ENCODE measurements at places on chromosomes 7 and 10.

DNA sequence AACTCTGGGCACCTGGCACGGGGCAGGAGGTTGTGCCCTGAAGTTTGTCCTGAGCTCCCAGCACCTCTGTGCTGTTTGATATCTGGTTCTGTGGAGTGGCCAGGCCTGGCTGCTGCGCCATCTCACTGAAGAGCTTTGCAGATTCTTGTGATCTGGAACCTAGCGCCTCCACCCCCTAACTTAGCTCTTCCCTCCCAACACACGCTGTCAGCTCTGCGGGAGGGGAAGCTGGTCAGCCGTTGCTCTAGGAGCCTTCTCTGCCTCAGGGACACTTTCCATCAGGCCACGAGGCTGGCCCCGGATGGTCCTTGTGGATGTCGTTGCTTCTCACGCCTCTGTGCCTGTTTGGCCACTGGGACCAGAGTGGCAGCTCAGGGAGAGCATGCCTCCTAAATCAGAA, 213.2 kb downstream of the CCDC3 start:
- DNase-seq: no peak

GRCh38 chr10:122044713-122045112, 55.8 kb downstream of the TACC2 start:
- DNase-seq: no peak

- DNase-seq: no peak
Measured at GRCh38 chr7:47453093-47454061, 128.5 kb downstream of the TNS3 start.

- DNase-seq: no peak
Measured at GRCh38 chr10:26840938-26841732, 19.6 kb downstream of the ABI1 start.

GRCh38 chr7:73941836-73942551, 81.0 kb downstream of the TMEM270 start:
- no peak for DNase-seq

- DNase-seq: no peak
Measured at GRCh38 chr7:12975412-12975811, 288.0 kb downstream of the ARL4A start.

DNA sequence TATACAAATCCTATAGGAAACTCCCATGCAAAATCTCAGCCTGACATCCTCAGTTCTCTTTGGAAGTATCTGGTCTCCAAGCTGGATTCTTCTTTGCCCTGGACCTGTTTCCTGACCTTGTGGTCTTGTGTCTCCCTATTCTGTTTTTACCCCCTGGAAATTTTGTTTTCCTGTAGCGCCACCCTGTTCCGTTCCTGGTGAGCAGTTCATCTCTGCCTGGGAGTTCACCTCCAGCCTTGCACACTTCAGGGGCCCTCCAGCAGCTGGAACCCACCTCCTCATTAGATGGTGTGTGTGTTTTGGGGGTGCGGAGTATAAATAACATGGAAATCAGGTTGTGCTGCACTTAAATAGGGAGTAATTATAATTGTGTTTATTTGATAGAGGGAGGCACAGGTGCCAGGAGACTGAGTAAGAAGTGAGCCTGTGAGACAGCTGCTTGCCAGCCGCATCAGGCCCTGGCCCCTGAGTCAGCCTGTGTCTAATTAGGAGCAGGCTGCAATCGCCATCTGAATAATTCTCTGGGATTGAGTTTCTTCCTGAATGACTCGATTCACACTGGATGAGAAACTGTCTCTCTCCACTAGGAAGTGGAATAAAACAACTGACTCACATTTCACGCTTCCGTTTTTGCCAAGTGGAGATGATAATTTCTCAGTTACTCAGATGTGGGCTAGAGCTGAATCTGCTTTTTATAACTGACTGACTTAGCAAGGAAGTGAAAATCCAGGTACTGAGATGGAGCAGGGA, 69.4 kb upstream of the HECTD2 start:
- DNase-seq: no peak

DNA sequence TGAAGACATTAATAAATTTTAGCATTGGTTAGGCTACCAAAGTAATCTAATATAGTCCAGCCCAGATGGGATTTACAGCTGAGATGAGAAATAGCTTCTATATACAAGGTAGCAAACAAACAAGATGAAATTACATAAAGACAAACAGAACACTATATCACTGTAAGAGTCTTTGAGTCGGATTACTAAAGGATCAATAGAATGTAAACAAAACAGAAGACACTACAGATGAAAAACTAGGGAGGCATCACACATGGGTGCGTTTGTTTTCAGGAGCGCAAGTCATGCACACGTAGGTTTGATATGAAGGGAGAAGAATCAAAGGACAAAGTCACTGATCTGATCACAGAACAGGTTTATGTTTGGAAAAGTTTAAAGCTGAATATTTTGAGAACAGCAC, 26.5 kb downstream of the MPP7 start:
- no peak for DNase-seq

DNA sequence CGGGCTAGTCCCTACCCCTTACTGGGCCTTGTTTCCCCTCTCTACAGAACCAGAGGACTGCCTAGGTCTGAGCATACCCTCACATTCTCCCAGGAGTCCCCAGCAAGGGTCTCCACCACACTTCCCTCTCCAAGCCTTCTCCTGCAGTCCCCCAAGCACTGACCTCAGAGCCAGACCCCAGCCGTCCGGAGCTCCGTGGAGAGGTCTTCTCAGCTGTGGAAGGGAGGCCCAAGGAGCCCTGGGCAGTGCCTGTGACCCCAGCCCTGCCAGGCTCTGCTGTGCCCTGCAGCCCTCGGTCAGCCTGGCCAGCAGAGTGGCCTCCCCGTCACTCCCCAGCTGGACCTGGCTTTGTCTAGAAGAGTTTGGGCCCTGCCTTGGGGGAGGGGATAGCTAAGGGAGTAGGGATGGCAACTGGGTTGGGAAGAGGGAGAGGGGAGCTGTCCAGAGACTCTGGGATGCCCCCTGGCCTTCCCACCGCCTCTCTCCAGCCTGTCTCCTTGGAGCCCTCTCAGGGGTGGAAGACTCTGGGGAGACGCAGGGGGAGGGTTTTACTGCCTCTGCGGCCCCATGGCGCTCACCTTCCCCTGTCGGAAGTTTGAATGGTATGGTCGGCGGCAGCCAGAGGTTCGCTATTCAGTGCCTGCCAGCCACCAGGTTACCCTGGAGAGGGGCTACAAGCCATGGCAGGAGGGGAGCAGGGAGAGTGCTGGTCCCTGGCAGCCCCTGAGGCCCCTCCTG, at the start of gene C10orf105:
C10orf105 (minus strand) TSS at position 315 of the 738 bp plus-strand sequence. CDS start 3,441 bp downstream, outside the sequence.
- DNase-seq: no peak

DNA sequence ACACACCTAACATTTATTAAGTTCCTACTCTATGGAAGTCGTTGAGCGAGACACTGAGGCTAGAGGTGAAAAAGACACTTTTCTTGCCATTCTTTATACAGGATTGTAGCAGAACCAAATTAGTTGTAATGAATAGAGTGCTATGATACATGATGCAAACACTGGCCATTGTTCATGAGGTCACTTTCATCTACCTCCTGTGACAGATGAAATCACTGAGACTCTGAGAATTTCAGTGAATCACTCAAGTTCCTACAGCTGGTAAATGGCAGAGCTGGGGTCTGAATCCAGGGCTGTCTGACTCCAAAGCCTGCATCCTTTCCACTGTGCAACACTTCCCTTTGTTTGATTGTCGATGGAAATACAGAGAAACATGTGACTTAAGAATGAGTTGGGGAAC, 657.6 kb downstream of the LRMDA start:
- DNase-seq: no peak

- DNase-seq: no peak
Measured at GRCh38 chr10:99403674-99404073, 26.8 kb downstream of the GOT1 start.

DNA sequence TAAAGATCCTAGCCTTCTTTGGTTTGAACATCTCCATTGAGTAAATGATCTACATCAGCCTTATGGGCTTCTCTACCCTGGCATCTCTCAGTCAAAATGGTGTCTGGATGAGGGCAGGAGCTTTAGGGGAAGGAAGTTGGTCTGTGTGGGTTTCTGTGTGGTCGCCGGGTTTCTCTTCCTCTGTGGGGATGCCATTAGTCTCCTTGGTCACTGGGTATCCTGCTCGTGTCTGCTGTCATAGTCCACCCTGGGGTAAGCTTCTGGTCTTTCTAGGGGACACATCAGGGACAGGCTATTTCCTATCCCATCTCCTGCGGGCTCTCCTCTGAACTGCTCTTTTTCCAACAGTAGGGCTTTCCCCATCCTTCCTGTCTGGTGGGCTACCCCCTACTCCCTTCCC, 150.3 kb upstream of the NPY start:
- DNase-seq: no peak

DNA sequence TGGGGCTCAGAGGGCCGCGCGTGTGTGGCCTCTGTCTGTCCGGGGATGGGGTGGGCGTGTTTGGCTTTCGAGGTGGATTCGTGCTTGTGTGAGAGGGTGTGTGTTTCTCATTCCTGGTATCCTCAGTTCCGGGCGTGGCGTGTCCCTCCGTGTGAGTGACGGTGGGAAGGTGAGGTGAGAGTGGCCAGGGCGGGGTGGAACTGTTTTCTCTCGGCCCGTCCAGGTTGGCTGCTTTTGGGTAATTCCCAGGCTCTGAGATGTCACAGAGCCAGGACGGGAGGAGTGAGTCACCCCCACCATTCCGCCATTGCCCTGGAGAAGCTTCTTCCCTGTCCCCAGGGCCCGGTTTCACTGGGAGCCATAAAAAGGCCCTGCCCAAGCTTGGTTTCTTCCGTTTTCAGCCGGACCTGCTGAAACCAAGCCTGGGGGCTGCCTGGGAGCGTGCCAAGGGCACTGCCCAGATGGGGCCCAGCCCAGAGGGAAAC, 21.3 kb upstream of the CLDN4 start:
- DNase-seq: no peak

GRCh38 chr7:44962483-44963251, 16.1 kb downstream of the MYO1G start:
- no peak for DNase-seq

DNA sequence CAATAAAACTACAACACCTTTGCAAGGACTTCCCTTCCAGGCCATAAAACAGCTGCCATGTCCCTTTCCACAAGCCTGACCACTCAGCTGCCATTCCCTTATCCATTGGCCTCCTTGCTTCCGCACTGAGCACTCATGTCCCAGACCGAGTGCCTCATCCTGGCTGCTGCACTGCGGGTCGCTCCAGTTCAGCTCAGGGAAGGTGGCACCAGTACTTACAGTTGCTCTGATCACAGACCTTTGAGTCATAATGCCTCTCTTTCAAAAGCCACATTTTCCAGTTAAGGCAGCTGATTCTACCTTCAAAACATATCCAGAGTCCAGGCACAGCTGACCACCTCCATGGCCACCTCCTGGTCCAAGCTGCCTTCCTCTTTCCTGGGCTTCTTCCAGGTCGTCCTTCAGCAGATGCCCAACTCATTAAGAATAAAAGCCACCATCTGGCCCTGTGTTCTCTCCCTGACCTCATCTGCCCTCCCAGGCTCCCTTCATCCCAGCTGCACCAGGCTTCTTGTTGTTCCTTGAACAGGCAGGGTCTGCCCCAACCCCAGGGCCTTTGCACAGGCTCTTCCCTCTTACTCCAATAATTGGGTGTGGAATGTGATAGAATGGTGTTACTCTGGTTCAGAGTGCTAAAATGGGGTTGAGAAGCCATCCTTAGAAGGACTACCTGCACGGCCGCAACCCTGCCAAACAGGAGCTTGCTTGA, 64.5 kb downstream of the RAMP3 start:
- no peak for DNase-seq

- no peak for DNase-seq
Measured at GRCh38 chr7:111290419-111290818, 199.5 kb downstream of the LRRN3 start.

GRCh38 chr7:154996101-154996500, 6.8 kb downstream of the PAXIP1 start:
- DNase-seq: no peak

DNA sequence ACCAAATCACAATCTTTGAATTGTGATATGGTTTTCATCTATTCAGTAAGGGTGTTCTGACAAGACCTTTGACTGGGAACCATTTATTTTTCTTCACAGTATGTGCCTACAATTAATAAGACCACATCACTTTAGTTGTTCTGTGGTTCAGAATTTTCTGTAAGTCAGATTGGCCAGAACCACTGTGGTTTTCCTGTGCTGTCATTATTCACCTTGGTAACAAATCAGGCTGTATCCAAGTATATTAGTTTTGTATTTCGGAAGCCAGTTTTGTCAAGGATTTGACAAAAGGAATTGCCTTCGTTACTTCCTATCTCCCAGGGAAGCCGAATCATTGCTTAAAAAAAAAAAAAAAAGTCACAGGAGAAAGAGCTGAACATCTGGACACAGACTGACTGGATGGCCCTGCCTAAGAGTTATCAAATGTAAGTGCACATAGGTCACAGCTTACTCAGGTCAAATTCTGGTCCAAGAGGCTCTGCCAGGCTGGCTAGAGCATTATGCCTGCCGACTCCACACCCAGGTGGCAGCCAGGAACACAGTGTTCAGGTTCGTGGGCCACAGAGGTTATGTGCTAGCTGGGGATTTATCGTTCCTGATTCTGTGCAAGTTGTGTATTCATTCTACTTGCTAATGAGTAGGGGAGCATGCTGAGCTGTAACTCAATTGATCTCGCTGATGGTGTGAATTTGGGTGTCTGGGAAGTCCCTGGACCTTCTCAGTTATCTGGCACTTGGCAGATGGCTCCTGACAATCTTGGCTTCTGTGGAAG, 175.3 kb downstream of the JAZF1 start:
- DNase-seq: no peak

- DNase-seq: no peak
Measured at GRCh38 chr10:126857178-126857806, 47.9 kb upstream of the DOCK1 start.

GRCh38 chr10:14173706-14174594, 156.8 kb downstream of the FRMD4A start:
- no peak for DNase-seq

DNA sequence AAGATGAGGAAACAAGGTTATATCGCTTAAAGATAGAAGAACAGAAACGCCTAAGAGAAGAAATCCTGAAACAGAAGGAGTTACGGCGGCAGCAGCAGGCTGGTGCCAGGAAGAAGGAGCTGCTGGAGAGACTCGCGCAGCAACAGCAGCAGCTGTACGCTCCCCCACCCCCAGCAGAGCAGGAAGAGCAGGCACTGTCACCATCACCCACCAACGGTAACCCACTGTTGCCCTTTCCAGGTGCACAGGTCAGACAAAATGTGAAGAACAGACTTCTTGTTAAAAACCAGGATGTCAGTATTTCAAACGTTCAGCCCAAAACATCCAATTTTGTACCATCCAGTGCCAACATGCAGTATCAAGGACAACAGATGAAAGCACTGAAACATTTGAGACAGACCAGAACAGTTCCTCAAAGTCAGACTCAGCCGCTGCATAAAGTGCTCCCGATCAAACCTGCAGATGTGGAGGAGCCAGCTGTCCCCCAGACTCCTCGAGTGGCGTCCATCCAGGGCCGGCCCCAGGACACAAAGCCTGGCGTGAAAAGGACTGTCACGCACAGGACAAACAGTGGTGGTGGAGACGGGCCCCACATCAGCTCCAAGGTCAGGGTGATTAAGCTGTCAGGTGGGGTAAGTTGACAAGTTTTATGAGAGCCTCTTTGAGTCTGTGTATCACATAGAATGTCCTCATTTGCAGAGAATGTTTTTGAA, 67.1 kb downstream of the SHH start:
- DNase-seq: no peak

GRCh38 chr10:128307820-128308219, 181.6 kb upstream of the MKI67 start:
- DNase-seq: no peak

- DNase-seq: no peak
Measured at GRCh38 chr7:28135760-28136159, 44.8 kb downstream of the JAZF1 start.

- DNase-seq: no peak
Measured at GRCh38 chr7:54544527-54545240, 2.5 kb downstream of the VSTM2A start.

All from stimulated activated CD4-positive, alpha-beta T cell treated with anti-CD3 and anti-CD28 coated beads, Interleukin-12 subunit alpha, Interleukin-12 subunit beta, amount 100 ng/mL, for 24 hours (primary cell).